Stimulated activated CD4-positive, alpha-beta T cell treated with anti-CD3 and anti-CD28 coated beads, Interleukin-15, amount 100 ng/mL, for 1 hour (primary cell): ENCODE measurements at places on chromosomes 3 and 15.

DNA sequence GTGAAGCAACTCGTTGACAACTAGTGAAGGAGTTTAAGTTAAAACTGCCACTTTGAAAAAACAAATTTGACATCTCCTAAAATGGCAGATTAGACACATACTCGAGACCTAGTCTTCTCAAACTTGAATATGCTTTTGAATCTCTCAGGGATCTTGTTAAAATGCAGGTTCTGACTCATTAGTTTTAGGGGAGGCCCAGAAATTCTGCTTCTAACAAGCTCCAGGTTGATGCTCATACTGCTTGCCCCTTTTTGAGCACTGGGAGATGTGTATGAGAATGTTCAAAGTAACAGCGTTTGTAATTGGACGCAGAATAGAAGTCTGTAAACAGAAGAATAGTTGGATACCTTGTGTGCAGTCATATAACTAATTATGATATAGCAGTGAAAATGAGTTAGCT, 1.6 kb downstream of the C3orf38 start:
- DNase-seq = no peak

GRCh38 chr3:24349367-24350019, 145.2 kb downstream of the THRB start:
- no peak for DNase-seq

DNA sequence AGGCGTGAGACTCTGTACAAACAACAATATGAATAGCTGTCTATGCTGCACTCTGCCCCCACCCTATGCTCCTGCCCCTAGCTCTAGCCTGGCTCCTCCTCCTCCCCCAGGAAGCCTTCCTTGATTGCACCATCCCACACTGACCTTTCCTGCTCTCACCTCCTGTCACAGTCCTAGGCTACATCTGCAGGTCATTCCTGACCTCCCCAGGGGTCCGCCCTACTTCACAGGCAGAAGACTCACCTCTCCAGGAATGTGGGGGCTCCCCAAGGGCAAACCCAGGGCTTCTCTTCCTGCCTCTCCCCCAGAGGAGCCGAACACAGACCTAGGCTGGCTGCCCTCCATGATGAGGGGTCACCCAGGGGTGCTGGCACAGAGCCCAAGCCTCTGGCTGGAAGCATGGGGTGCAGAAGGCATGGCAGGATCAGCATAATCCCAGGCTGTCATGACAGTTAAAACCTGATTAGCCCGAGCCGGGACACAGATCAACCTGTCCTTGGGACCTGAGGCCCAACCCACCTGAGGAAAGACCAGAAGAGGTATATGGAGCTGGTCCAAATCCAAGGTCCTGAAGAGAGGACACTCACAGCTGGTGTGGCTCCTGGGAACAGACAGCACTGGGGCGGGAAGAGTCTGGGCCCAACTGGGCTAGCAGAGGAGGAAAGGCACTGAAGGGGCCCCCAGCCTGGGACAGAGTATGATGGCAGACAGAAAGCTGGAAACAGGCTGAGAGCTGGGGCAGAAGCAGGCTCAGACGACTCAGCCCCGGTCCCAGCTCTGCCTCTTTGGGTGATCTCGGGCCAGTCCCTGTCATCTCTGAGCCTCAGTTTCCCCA, 5.9 kb downstream of the SEMA7A start:
- DNase-seq = no peak

DNA sequence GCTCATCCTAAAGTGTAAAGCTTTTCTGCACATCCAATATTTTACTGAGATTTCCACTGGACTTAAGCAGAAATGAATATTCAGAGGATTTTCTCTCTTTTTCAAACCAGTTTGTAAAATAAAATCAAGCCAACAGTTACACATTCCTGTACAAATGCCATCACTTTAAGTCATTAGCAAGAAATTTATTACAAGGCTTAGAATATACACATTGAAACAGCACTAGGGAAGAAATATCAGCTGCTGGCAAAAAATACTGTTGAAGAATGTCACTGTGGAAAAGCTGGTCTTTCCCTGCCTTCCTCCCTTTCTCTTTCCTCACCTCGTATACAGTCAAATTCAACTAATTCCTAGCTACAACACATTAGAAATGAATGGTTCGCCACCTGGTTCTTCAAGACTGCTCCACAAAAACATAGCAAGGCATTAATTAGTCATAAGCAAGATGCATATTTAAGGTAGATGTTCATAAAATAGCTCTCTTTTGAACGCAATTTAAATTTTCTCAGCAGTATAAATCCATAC, 21.3 kb downstream of the PLOD2 start:
- DNase-seq = no peak

- no peak for DNase-seq
These were observed 41.7 kb upstream of the ADAMTS17 start for GRCh38 chr15:100383302-100384107.

- DNase-seq = no peak
These were observed 166.4 kb upstream of the TP63 start for GRCh38 chr3:189464799-189465198.

GRCh38 chr3:107028626-107029025, 348.6 kb upstream of the CCDC54 start:
- DNase-seq = no peak

- DNase-seq = no peak
These were observed 3.6 kb downstream of the RNF168 start for GRCh38 chr3:196499807-196500524.
